ENCODE measurements at places on chromosomes 12 and 14.

DNA sequence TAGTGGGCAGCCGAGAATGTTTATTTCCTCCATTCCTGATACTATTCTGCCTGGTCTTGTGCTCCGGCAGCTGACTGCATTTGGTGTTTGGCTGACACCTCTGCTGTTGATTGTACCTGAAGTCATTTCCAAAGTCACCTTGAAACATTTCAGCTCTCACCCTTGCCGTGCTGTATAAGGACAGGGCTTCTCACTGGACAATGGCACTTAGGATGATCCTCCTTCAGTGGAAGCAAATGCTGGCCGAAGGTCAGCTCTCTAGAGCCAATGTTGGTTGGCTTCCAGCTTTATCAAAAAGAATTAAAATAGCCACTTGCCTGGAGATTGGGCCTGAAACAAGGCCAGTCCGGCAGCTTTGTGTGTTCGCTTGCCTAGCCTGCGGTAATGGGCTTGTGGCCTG is 44.0 kb downstream of the ACACB start:
- DNase-seq = no peak

DNA sequence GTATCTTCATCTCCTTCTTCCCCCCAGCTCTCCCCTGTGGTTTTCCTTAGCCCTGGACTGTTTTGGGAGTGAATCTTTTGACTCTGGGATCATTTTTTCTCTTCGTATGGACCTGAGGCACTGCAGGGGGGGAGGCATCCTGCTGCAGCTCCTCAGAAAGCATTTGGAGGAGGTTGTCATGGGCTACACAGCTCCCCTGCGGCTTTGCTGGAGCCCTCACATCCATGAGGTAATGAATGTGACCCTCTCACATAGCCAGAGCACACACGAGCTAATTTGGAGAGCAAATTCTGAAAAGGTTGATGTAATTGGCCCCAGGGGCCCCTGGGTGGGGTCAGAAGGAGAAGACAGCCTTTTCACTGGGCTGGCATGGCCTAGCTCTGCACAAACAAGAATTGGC is 110.9 kb downstream of the PAH start:
- DNase-seq = no peak

DNA sequence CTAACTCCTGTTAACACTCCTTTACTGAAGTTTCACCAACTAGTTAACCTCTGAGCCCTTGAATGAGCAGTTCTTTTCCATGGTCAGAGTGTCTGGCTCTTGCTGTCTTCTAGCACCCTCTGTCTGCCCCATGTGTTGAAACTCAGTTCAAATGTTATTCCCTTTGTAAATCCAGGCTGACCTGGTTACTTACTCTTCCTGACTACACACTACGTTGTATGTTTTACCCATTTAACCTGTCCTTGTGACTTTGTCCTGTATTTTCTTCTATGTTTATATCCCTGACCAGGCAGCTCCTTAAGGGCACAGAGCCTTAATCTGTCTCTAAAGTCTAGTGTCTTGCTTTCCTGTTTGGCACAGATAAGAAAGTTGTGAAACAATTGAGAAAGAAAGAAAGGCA is 389.0 kb upstream of the RPL10L start:
- DNase-seq = no peak

- DNase-seq = no peak
Observed at GRCh38 chr12:12626471-12626870, 14.8 kb downstream of the CREBL2 start.

GRCh38 chr12:63941166-63941800 is 96.8 kb downstream of the SRGAP1 start:
- DNase-seq = no peak

DNA sequence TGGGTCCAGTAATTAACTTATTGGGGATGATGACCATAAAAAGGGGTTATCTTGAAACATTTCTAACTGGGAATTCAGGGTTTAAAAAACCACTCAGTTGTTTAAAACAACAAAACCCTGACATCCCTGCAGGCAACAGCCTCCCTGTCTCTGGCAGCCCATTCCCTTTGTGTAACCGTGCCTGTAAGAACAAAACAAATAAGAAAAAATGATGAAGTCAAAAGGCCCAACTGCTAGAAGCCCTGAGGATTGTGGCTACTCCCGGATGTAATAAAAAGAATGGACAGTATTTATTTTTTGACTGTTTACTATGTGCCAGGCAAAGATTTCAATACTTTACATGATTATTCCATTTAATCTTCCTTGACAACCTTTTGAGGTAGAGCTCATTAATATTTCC is 75.3 kb downstream of the TMCC3 start:
- no peak for DNase-seq

DNA sequence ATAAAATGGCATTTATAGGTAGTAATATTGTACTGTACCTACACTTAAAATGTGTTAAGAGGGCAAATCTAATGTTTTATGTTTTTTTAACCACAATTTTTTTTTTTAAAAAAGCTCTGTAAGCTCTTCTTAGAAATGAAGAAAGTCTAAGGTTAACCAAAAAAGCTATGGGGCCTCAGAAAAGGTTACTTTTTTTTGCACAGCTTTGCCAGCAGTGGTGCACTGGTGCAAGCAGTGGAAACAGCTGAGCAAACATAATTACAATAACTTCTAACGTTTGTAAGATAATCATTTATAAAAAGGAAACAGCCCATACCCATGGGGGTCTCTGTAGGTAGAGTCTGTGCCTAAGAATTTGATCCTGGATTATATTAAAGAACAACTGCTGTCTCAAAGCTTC is 85.1 kb upstream of the NID2 start:
- no peak for DNase-seq

- DNase-seq = no peak
Observed at GRCh38 chr12:41527534-41528116, 339.5 kb downstream of the PDZRN4 start.

DNA sequence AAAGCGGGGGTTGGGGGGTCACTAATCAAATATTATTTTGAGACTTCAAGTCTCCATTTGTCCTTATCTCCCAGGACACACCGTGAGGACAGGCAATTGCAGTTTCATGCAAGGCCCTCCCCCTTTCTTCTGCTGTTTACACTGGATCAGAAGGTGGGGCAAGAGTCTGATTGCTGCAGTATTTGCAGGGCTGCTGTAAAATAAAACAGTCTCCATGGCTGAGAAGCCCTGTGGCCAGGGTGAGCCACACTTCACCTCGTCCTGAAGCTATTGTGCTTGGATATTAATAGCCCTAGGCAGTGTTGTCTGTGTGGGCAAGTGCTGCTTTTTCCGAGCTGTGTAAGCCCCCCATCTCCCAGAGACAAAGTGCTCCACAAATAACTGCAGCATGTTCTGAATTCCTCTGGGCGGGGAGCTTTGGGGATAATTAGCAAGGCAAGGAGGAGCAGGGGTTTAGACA is 187.4 kb upstream of the NTF3 start:
- DNase-seq = no peak

GRCh38 chr12:5582018-5582417 is 150.1 kb downstream of the NTF3 start:
- DNase-seq = no peak

GRCh38 chr12:126359216-126359615 is 1294.0 kb downstream of the AACS start:
- no peak for DNase-seq

DNA sequence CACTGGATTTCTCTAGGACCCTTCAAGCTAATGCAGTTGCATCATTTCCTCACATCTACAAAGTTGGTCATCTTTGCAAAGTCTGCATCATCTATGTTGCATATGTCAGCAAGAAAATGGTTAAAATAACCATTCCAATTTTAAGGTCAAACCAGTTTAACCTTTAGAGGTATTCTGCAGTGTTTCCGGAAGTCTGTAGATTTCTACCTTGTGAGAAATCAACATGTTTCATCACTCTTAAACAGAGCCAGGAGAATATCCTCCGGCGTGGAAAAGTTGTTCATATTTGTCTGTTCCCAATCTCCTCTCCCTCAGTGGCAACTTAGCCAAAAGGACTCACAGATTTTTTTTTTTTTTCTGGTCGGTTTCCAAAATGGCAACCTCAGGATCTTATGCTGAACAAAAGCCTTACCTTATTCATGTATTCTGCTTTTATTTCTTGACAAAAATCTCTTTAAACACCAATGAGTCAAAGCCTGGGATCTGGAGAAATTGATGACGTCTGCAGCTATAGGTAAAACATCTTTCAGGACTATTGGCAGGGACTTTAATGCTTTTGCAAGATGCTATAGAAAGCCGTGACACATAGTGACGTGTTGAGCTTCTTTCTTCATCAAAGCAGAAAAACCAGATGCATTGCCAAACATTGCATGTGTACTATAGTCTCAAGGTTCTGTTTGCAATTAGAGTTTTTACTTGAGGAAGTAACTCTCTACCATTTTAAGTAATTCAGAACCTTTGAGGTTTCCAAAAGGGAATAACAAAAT is 16.0 kb upstream of the CDK17 start:
- DNase-seq = no peak

GRCh38 chr12:108853981-108854446 is 3.4 kb downstream of the SSH1 start:
- no peak for DNase-seq

DNA sequence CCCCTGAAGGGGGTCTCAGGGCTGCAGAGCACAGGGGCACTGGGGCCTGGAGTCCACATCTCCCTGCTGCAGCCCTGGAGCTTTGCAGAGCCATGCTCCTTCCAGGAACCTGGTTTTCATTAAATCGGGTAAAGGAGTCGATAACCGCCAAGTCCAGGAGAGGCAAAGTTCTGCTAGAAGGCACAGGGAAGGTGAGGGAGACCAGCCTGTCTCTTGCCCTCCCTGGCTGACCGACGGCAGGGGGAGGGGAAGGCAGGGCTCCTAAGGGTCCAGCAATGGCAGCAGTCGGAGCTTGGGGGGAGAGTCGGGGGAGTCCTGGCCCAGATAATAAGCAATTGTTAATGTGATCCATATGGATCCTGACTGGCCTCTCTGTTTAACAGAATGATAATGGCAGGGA is 3.0 kb downstream of the FIGNL2 start:
- no peak for DNase-seq

DNA sequence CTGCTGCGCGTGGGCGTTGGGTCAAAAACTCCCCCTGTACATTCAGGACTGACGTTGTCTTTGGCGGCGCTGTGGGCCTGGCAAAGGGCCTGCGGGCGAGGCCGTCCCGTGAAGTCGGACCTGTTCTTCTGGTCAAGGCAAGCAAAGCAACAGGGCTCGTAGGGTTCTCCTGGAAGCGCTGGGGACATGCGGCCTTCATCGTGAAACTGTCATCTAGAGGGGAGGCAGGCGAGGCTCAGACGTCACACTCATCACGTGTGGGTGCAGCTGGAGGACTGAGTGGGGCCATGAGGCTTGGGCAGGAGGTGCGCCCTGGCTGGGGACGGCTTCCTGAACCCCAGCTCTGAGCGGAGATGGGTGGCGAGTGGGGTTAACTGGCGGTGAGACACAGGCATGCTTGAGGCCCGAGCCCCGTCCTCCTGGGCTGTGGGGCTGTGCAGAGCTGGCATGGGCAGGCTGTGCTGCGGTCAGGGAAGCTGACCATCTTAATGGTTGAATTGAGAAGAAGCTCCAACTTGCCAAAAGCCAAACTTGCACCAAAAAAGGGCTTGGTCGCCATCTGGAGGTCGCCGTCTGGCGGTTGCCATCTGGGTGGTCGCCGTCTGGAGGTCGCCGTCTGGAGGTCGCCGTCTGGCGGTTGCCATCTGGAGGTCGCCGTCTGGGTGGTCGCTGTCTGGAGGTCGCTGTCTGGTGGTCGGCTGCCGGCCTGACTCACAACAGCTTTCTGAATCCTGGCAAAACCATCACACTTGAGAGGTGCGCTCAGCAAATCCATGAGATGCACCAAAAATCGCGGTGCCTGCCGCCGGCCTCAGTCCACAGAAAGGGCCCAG is 66.2 kb downstream of the NOC4L start:
- no peak for DNase-seq

DNA sequence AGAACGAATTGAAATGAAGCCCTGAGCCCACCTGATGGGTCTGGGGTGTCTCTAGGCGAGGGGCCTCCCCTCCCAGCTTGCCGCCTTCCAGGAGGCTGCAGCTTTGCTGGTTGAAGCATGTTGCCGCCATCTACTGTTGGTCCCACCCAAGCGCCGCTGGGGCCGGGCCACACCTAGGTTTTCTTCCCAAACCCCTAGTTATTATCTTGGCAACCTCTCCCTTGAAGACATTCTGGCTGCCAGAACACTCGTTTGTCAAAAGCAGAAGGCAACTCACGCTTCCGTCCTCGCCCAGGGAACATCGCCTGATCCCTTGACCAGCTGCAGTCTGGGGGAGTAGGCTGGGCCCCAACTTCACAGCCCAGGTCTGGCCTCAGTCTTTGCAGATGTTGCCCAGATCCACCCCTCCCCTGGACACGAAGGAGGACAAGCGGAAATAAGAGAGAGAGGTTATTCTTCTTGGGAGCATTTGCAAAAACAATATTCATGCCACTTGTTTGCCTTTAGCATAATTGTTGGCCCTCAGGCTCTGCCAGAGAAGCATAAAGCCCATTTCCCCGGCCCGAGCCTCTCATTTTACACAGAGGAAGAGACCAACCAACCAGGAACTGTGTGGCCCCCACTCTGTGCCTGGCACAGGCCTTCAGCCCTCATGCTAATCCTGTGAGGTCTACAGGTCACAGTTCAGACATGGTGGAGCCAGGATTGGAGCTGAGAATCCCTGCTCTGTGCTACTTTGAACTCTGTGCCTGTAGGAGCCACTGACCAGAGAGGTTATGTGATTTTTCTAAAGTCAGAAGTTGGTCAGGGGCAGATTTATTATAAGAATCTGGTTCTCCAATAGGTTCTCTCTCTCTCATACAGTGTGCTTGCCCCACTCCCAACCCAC is 6.8 kb downstream of the EMP1 start:
- DNase-seq = no peak

- no peak for DNase-seq
Observed at GRCh38 chr12:130440411-130441080, 102.9 kb downstream of the PIWIL1 start.

Data from effector memory CD8-positive, alpha-beta T cell (primary cell).